ENCODE measurements at places on chromosomes 2 and 18. TPM values are rescaled to one million over a fixed set of nuclear protein-coding genes. Genes with fewer than 3 reads are reported as not detected.

MMADHC gene
- 434 TPM for total RNA-seq

VIL1 gene
- not detected for total RNA-seq

C2orf15 gene
- 1.0 TPM for total RNA-seq

SNED1 gene
- 5.2 TPM for total RNA-seq

CPS1 gene
- total RNA-seq, result 50.7 TPM

ZNF397 gene
- total RNA-seq, result 10.1 TPM

M1AP gene
- total RNA-seq, result not detected

LYG2 gene
- not detected for total RNA-seq

RIT2 gene
- not detected for total RNA-seq

DNA sequence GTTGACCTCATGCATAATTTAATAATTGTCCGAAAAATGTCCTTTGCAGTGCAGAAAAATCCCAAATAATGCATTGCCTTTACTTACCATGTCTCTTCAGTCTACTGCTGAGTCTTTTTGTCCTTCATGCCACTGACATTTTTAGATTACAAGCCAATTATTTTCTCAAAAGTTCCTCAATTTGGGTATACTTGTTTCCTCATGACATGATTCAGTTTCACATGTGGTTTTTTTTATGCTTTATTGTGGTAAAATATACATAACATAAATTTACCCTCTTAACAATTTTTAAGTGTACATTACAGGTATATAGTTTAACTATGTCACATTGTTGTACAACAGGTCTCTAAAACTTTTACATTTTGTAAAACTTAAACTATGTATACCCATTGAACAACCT is 81.0 kb downstream of the EPC2 start:
- DNase-seq, result no peak

- no peak for DNase-seq
Measured at GRCh38 chr2:172685467-172685866, 50.2 kb upstream of the RAPGEF4 start.

- no peak for DNase-seq
Measured at GRCh38 chr18:67385455-67385854, 131.1 kb downstream of the DSEL start.

- peak; percentile 59 for DNase-seq
Measured at GRCh38 chr2:134140251-134140661, 113.6 kb upstream of the MGAT5 start.

DNA sequence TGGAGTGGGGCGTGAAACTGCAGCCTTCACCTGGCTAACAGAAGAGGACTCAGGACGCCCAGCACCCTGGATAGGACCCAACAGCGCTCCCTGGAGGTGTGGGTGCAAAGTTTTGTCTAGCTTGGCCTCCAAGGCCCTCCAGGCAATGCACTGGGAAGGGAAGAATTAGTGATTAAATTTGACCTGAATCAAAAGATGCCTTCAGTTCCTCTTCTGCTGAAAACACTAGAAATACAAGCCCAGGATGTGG is 779 bp upstream of the TRIB2 start:
- peak; percentile 69 for DNase-seq

DNA sequence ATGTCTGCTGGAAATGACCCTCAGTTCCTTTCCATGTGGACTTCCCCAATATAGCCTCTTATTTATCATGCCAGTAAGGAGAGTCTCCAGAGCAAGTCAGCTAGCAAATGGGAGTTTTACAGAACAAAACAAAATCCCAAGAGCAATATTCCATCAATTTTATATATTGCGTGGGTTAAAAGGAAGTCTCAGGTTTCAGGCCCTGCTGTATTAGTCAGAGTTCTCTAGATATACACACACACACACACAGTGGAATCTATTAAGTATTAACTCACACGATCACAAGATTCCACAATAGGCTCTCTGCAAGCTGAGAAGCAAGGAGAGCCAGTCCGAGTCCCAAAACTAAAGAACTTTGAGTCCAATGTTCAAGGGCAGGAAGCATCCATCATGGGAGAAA is 102.8 kb upstream of the MAP2 start:
- DNase-seq, result no peak

DNA sequence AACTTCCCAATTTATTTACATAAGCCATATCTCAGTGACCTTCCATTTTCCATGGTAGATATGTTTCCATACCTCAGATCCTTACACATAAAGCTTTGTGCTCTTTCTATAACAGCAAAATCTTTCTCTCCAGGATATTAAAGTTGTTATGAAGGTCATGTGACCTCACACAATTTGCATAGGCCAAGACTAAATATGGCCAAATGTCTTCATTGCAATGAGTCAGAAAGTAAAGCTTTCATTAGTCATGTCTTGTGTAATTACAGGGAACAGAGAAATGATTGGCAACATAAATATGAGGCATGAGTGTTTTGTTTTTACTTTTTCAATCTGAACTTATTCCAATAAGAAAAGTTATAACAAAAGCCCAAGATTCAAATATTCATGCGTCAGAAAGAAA is 243.5 kb downstream of the ASXL3 start:
- DNase-seq, result peak; percentile 4

DNA sequence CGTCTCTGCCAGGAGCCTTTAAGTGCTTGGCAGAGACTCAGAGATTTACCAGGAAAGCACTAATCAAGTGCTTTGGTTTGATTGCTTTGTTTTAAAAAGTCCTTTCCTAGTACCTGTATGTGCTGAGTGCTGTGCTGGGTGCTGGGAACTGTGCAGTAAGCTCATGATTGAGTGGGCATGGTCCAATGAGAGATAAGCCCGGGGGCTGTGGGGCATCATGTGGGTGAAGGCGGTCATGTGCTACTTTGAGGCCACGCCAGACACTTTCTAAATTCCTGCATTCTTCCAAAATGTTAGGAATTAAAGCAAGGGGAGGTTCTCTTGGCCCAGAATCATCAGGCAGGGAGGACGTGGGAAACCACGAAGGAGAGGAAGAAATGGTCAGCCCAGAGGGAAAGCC is 109.0 kb downstream of the ACAA2 start:
- no peak for DNase-seq

DNA sequence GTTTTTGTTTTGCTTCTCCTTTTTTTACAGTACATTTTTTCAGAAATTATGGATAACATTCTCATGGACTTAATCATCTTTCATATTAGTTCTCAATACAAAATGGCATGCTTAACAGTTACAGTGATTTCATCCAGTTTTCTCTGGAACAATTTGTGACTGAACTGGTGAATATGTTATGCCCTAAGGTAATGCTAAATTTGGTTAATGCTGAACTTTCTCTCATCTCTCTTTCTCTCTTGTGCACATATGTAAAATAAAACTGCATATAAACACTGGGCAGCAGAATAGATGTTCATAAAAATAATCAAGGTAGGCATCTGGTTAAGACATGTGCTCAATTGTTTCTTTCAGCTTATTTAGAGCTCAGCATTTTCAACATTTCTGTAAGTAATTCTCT is 196.3 kb upstream of the TMEFF2 start:
- DNase-seq, result no peak

- DNase-seq, result no peak
Measured at GRCh38 chr2:120628248-120628647, 107.4 kb upstream of the GLI2 start.

DNA sequence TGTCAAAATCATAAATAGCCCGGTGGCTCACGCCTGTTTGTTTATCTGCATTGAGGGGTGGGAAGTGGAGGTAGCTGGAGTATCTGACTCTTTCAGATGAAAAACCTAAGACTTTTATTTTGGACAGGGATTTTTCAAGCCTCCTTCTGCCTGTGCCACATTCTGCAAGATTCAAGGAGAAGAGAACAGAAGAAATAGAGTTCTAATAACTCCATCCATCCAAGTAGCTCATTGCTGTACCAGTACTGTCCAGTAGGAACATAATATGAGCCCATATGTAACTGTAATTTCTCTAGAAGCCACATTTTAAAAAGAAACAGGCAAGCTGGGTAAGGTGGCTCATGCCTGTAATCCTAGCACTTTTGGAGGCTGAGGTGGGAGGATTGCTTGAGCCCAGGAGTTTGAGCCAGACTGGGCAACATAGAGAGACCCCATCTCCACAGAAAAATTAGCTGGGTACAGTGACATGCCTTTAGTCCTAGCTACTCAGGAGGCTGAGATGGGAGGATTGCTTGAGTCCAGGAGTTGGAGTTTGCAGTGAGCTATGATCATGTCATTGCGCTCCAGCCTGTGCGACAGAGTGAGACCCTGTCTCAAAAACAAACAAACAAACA is 35.4 kb upstream of the NT5DC4 start:
- DNase-seq, result no peak

- no peak for DNase-seq
Measured at GRCh38 chr2:37895140-37895539, 29.9 kb upstream of the RMDN2 start.

- DNase-seq, result peak; percentile 55
Measured at GRCh38 chr2:120778244-120778643, 42.6 kb downstream of the GLI2 start.

DNA sequence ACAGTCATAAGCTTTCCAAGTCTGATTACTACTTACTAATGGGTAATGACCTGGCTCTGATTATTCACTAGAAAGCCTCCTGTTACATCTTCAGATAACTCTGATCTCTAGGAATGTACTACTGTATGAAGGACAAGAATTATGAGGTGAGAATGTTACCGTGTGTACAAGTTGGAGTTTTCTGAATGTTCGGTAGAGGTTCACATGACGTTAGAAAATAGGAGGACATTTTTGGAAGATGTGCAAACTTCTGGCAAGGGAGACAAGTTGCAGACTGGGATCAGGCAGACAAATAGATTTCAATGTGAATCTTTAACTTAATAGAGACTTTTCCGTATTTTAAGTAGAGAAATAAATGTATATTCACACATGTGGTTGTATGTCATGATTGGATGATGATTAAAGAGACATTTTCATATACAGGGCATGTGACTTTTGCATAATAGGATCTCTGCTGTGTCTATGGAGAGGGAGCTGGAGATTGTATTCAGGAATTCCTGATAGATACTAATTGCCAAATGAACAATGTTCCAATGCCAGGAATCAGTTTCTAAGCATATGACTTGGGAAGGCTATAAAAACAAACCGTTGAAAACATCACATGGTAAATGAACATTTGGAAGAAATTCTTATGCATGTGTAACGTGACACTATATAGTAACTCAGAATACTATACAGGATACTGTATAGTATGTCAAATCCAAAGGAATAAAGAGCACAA is 1695.8 kb upstream of the PIK3C3 start:
- DNase-seq, result no peak

DNA sequence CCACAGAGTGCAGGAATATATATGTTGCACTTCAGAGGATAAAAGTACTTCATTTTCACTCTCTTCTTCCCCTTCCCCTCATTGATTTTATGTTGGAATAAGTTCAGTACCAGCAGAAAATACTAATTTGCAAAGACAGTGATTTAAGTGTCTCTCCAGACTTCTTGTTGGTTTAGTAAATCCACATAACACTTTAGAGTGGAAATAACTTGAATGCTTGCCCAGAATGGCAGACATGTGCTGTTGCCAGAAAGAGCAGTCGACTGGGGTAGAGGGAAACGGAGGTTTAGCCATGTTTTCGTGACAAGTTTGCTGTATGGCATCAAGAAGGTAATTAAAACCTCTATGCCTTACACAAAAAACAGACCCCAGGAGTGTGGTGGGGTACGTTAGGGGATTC is 246.0 kb upstream of the CXCR4 start:
- DNase-seq, result no peak

DNA sequence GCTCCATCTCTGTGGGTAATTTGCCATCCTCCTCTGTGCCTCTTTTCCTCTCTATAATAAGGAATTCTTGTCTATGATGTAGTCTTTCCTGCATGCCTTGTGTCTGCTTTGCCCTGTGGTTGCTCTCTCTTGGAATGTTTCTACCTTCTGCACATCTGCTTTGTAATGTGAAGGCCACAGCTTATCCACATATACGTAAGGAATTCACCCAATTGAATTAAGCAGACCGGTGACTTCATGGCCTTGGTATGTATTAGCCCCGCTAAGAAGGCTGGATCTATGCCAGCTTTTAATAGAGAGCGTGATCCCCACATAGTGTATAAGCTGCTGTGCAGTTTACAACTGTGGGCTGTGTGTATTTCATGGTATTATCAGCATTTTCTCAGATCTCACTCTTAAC is 274.7 kb downstream of the RNF144A start:
- peak; percentile 90 for DNase-seq

- no peak for DNase-seq
Measured at GRCh38 chr18:13137670-13138419, 80.7 kb upstream of the LDLRAD4 start.

DNA sequence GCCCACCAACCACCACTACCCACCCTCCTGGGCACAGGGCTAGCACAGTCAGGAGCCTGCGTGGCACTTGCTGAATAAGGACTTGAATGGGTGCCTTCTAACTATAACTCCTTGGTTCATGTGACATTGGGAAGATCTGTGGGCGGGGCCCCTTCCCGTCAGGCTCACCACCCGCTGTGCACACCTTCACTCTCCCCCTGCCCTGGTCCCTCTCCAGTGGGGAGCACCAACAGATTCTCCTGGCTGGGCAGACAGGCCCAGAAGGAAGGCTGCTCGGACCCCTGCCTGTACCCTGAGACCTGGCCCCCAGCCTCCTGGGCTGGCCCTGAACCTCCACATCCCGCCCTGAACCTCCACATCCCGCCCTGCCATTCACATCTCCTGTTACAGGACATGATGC is 33.4 kb upstream of the POMC start:
- no peak for DNase-seq

DNA sequence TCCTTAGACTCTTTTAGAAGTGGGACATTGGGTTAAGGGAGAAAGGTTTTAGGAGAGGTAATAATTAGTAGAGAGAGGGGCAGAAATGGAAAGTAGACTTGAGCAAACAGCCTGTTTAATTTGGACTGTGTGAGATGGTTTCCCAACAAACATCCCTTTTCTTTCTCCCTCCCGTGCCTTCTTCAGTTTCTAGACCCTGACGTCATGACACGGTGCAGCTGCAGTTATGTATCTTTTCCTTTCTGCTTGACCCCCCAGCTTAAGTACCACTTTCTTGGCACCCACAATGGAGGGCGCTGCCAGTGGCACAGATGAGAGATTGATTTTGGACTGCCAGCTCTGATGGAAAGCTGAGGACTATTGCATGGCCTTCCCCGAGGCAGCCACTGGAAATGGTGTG is 86.9 kb upstream of the FAM136A start:
- DNase-seq, result no peak

DNA sequence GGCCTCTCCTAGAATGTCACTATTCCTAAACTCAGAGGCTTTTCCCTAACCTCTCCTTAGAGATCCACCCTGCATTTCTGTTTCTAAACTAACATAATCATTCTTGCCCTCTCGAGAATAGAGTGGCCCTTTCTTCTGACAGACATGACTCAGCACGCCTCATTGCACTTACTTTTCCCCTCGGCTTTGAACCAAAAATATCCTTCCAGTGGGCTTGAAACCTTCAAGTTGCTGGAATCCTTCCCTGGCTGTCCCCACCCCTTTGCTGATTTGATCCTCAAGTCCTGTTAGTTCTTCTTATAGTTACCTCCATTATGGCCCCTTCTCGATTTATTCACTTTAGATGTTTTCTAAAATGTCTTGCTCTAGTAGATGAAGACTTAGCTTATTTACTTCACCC is 158.0 kb downstream of the LTBP1 start:
- DNase-seq, result peak; percentile 34

Data from A172 (cell line).